Thymus (tissue), 14 donors: ENCODE measurements at places on chromosomes 11 and 22. TPM values are rescaled to one million over a fixed set of nuclear protein-coding genes. Genes with fewer than 3 reads are reported as not detected.

The HIRA gene
- 15.9 TPM for polyA plus RNA-seq

The IFITM5 gene
- 0.25 TPM for polyA plus RNA-seq

The FAM180B gene
- 0.09 TPM for polyA plus RNA-seq

The C11orf42 gene
- not detected for polyA plus RNA-seq

The SCUBE2 gene
- 2.5 TPM for polyA plus RNA-seq

The TEX12 gene
- 0.37 TPM for polyA plus RNA-seq

The SMC1B gene
- polyA plus RNA-seq, result 0.11 TPM

The PNPLA5 gene
- polyA plus RNA-seq, result 0.07 TPM

DNA sequence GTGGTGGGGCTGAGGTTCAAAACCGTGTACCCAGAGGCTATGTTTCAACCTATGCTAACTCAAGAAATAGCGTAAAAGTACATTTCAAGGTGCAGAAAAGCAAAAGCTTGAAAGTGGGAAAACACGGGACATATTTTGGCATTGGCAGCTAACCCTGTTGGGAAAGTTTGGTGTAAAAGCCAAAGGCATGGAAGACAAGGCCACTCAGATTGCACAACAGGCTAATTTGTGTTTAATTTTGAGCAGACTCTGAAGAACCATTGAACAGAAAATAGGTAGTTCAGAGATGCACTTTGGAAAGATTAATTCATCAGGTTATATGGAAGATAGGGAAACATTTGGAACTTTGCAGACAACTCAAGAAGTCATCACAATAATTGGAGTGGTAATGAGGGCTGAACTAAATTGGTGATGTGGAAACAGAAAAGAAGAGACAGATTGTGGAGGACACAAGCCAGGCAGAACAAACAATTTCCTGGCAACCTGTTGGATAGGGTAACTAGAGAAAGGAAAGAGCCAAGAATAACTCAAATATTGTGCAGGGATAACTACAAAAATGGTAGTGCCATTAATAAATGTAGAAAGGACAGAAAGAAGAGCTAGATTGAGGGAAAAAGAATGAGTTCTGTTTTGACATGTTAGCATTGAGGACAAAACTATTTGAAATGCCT lies 140.5 kb upstream of the PGR start:
- H3K36me3 ChIP-seq, result no peaks in the 10 kb centered on the region
- H3K27me3 ChIP-seq, result no peaks in the 10 kb centered on the region
- H3K4me1 ChIP-seq, result no peaks in the 10 kb centered on the region
- DNase-seq, result no peak
- no peak overlapping the region for H3K4me3 ChIP-seq

DNA sequence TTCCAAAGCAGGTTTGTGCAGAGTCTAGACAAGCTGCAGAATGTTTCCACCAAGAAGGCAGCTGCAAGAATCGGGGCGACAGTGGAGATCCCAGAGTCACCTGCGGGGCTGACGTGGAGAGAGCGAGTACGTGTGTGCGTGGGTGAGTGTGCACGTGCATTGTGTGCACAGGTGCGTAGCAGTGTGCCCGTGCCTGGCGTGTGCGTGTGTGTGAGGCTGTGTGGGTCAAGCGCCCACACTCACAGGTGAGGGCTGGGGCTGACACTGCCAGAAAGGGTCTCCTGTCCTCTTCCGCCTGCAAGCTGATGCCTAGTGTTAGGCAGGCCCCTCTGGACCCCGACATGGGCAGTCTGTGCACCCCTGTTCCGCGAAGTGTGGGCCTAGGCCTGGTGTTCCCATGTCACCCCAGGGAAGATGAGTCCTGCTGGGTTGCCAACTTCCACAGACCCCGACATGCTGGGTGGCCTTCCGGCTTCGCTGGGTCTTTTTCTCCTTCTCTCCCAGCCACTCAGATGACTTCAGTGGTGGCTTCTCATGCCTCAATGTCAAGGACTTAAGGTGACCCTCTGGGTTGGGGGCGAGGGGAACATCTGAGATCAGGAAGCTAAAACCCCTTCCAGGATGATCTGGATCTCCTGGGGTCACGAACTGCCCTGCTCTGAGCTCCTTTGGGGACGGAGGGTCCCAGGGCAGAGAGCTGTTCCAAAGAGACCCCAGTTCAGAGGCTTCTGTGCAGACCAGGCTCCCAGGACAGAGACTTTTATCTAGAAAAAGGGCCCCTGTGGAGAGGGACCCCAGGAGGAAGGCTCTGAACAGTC lies 10.4 kb upstream of the SYT8 start:
- H3K27me3 ChIP-seq, result peaks cover 4% of the 10 kb centered on the region
- H3K36me3 ChIP-seq, result no peaks in the 10 kb centered on the region
- no peak overlapping the region for H3K4me3 ChIP-seq
- DNase-seq, result no peak
- no peak overlapping the region for H3K27ac ChIP-seq

GRCh38 chr22:36332623-36333332 lies 55.0 kb downstream of the MYH9 start:
- H3K4me1 ChIP-seq, result peaks cover 100% of the 10 kb centered on the region
- peak; percentile 45 for DNase-seq
- H3K27ac ChIP-seq, result peak overlapping the region; percentile 99
- peaks cover 65% of the 10 kb centered on the region for H3K36me3 ChIP-seq
- H3K4me3 ChIP-seq, result peak overlapping the region; percentile 11

- no peaks in the 10 kb centered on the region for H3K27me3 ChIP-seq
- H3K4me1 ChIP-seq, result no peaks in the 10 kb centered on the region
These were observed 111.8 kb downstream of the CCDC81 start for GRCh38 chr11:86486261-86487030.

DNA sequence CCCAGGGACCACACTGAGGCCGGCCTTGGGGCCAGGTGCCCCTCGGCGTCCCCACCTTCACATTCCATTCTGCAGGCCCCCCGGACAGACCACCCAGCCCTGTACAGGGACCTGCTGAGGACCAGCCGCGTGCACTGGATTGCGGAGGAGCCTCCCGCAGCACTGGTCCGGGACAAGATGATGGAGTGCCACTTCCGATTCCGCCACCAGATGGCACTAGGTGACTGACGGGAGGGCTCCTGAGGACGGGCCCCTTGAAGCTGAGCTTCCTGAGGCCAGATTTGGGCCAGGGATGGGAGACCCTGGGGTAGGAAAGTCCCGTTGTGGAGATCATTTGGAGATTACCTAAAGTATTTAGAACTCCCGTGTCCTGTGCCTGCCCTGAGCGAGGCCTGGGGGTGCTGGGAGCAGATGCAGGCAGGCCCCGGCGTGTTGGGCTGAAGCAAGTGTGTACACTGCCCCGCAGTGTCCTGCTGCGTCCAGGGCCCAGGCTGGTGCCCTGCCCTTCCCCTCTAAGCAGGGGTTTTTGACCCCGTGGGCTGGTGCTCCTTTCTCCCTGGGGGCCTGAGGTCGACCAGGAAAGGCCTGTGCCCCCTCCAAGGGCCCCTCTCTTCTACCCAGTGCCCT lies 20.0 kb downstream of the TRMU start:
- peak; percentile 32 for DNase-seq
- H3K27me3 ChIP-seq, result no peaks in the 10 kb centered on the region
- H3K36me3 ChIP-seq, result peaks cover 55% of the 10 kb centered on the region
- H3K4me3 ChIP-seq, result no peak overlapping the region
- no peaks in the 10 kb centered on the region for H3K4me1 ChIP-seq
- H3K27ac ChIP-seq, result no peak overlapping the region

DNA sequence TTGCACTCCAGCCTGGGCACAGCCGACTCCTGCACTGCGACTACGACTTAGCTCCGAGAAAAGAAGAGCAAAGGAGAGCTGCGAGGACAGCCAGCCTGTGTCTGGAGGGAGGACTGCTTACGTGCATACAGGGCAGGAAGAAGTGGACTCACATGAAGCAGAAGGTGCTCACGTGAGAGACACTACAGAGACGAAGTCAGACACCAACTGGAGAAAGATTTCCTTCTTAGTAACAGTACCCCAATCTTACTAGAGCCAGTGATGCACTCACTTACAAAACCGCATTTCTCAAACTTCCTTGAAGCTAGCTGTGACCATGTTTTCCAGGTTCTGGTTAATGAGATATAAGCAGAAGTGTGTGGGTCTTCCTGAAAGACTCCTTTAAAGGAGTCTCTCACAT lies 67.7 kb downstream of the MICAL3 start:
- no peak overlapping the region for H3K27ac ChIP-seq
- H3K4me1 ChIP-seq, result peaks cover 2% of the 10 kb centered on the region
- H3K4me3 ChIP-seq, result no peak overlapping the region
- no peaks in the 10 kb centered on the region for H3K27me3 ChIP-seq

- peaks cover 3% of the 10 kb centered on the region for H3K4me1 ChIP-seq
- H3K27ac ChIP-seq, result peak overlapping the region; percentile 48
- peaks cover 3% of the 10 kb centered on the region for H3K36me3 ChIP-seq
- no peaks in the 10 kb centered on the region for H3K27me3 ChIP-seq
- no peak overlapping the region for H3K4me3 ChIP-seq
These were observed 36.7 kb upstream of the PLET1 start for GRCh38 chr11:112297248-112297866.

DNA sequence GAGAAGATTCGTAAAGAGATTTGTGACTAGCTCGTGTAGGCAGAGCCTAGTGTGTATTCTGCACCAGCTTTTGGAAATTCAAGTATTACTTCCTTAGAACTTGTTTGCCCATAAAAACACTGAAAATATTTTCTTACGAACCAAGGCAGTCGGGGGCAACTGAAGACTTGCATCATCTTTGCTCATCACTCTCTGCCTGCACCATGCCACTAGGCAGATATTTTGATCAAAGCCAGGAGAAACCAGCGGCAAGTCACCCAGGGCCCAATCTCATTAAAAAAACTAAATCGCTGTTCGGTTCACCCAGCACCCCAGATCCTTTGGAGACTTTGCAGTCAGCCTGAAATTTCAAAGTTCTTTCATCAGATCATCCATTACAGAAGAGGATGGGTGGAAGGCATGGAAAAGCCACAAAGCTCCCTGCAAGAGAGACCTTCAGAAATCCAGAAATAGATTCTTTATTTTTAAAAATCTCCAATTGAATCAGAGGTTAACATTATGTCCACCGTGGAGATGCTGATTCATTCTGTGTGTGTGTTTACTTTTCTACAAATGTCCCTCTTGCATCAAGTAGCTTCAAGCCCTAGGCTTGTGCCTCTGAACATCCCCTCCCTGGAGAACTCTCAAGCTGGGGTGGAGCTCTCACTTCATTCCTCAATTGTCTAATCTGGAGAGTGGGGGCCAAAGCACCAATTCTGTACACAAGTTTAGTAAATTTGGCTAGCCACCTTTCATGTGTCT lies 78.4 kb downstream of the ETS1 start:
- no peak for DNase-seq
- no peaks in the 10 kb centered on the region for H3K27me3 ChIP-seq
- peaks cover 89% of the 10 kb centered on the region for H3K4me1 ChIP-seq
- H3K27ac ChIP-seq, result no peak overlapping the region
- H3K36me3 ChIP-seq, result peaks cover 96% of the 10 kb centered on the region
- no peak overlapping the region for H3K4me3 ChIP-seq

GRCh38 chr11:93188726-93189125 lies 9.1 kb downstream of the SLC36A4 start:
- H3K4me3 ChIP-seq, result no peak overlapping the region
- H3K4me1 ChIP-seq, result no peaks in the 10 kb centered on the region
- no peaks in the 10 kb centered on the region for H3K27me3 ChIP-seq
- no peak for DNase-seq

GRCh38 chr22:30605449-30606110 lies 1.4 kb upstream of the TCN2 start:
- no peaks in the 10 kb centered on the region for H3K36me3 ChIP-seq
- no peak overlapping the region for H3K27ac ChIP-seq
- DNase-seq, result no peak
- H3K4me1 ChIP-seq, result peaks cover 31% of the 10 kb centered on the region
- H3K4me3 ChIP-seq, result no peak overlapping the region
- peaks cover 2% of the 10 kb centered on the region for H3K27me3 ChIP-seq

DNA sequence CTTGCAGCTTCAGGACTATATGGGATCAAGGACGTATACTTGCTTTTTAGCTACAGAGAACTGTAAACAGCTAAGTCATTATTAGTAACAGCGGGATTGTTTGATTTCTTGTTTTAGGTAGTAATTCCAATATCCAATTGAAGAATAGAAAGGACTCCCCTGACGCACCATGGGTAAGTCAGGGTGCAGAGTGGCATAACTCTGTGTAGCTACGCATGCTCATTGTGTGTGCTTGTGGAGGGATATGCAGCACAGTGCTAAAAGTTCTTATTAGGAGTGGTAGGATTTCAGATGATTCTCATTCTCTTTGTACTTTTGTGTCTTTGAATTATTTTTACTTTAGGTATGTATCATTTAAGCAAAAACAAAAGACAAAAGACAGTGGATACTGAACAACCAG lies 7.7 kb upstream of the PEX26 start:
- DNase-seq, result no peak
- peaks cover 10% of the 10 kb centered on the region for H3K4me1 ChIP-seq
- no peak overlapping the region for H3K4me3 ChIP-seq
- no peak overlapping the region for H3K27ac ChIP-seq

DNA sequence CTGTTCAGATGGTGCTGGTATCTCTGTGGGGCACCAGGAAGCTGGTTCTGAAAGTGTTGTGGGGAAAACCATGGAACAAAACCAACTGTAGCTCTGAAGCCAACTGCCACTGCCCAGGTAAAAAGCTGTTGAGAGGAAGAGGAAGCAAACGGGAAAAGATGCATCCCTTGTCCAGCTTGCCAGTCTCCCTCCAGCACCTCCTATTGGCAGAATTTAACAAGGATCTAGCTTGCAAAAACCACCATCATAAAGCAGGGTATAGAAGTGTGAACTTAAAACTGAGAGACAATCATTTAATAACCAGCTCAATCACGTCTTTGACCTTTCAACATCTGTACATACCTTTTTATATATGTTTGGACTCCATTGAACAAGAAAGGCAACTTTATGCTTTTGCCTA lies 4.5 kb downstream of the PATE1 start:
- no peaks in the 10 kb centered on the region for H3K4me1 ChIP-seq
- no peak for DNase-seq
- no peaks in the 10 kb centered on the region for H3K36me3 ChIP-seq
- H3K4me3 ChIP-seq, result no peak overlapping the region
- H3K27me3 ChIP-seq, result no peaks in the 10 kb centered on the region
- H3K27ac ChIP-seq, result no peak overlapping the region

DNA sequence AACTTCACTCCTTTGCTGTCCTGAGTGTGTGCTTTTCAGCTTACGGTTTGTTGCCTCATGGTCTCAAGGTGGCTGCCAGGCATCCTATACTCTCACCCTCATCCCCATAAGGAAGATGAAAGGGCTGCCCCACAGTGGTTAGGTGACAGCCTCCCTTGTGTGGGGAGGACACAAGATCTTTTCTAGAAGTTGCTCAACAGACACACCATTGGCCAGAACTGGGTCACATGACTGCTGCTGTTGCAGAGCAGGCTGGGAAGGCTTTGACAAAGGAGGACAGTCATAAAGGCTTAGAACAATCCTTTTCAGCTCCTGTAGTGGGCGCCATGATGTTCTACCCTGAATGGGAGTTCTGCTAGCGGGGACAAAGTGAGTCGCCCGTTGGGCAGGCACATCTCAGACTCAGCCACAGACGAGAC lies 69.7 kb upstream of the RASD2 start:
- no peaks in the 10 kb centered on the region for H3K36me3 ChIP-seq
- DNase-seq, result no peak
